Effector CD8-positive, alpha-beta T cell (primary cell): ENCODE measurements at places on chromosomes 3 and 15.

GRCh38 chr3:20682573-20682972 is 496.6 kb upstream of the SGO1 start:
- DNase-seq: no peak

DNA sequence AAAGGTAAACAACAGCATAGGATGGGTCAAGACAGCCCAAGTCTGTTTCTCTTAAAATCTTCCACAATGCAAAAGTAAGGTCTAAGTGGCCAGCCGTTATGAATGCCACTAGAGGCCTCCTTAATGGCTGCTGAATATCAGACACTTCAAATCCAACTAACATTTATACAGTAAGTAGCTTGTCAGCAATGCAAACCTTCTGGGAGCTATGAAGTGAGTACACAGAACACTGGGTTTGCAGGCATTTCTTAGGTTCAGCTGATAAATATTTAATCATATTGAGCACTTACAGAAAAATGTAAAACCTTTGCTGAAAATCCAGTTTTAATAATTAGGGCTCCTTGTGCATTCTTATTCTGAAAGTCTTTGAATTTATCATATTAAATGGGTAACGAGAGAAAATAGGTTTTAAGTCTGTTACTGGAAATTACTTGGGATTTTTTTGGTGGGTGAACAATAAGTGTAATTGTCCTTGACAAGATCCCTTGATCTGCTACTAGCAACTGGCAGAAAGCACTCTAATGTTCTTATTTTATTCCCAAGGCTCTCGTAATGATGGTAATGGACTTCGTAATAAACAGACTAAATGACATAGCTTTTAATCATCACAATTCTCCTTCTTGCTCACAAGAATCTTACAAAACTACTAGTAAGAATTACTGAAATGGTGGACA is 141.7 kb upstream of the GPR149 start:
- no peak for DNase-seq

DNA sequence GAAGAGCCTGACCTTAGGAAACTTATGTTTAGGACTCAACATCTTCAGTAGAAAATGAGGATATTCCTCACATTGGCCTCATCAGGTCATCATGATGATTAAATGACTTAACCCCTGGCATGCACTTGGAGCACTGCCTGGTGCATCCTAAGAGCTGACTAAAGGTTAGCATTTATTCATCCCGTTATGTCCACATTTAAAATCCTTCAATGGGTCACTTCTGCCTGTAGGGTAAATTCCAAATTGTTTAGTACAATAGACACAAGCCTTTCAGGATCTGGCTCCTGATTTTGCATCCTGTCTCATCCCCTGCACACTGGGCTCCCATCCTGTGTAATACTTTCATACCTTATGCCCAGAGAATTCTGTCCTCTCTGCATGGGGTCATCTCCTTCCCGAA is 195.2 kb upstream of the MCTP2 start:
- DNase-seq: no peak

GRCh38 chr15:92425578-92426225 is 32.0 kb downstream of the ST8SIA2 start:
- DNase-seq: no peak

- DNase-seq: no peak
Measured at GRCh38 chr3:11084098-11084497, 70.2 kb upstream of the HRH1 start.

GRCh38 chr3:106880206-106880605 is 497.0 kb upstream of the CCDC54 start:
- DNase-seq: no peak

GRCh38 chr15:95288626-95289025 is 1041.9 kb upstream of the NR2F2 start:
- no peak for DNase-seq
